BJ (cell line): ENCODE measurements at places on chromosomes 6 and 20.

GRCh38 chr6:75096966-75097365 is 108.9 kb downstream of the COL12A1 start:
- no peak for DNase-seq

DNA sequence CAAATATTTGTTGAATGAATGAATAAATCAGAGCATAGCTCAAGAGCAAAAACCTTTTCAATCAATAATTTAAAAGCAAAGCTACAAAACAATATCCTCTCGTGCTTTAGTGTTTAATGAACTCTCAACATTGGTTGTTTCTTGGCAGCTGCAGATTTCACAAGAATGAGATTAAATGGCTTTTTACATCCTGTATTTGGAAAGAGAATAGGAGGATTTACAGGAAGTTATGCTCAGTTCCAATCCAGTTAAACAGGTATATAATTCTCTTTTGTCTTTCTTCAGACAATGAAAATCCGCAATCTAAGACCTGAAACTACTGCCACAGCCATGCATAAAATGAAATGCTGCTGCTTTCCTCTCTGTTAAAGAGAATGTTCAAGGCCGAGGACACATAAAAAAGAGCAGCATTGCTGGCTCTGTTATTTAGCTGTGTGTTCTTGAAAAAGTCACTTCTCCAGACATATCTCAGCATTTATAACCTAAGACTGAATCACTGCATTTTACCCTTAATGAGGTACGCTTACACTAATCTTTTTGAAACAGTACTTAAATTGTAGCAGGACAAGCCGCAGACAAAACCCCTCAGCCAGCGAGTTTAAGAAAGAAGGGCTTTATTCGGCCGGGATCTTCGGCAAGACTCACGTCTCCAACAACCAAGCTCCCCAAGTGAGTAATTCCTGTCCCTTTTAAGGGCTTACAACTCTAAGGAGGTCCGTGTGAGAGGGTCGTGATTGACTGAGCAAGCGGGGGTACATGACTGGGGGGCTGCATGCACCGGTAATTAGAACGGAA is 3.6 kb downstream of the C6orf52 start:
- no peak for DNase-seq

DNA sequence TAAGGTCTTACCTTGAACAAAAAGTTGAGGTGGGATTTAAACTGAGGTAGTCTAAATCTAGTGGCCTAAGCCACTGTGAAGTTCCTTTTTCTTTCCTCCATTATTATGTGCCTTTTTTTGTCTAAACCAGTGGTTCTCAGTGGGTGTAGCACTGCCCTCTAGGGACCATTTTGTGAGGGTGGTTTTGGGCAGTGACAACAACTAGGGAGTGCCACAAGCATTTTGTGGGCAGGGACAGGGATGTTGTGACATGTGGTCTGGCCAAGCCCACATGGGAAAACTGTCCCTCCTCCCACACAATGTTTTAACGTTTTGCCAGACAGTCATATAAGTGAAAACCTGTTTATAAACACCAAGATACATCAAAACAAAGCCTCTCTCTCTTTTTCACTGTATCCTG is 899.4 kb upstream of the FLRT3 start:
- DNase-seq: no peak

DNA sequence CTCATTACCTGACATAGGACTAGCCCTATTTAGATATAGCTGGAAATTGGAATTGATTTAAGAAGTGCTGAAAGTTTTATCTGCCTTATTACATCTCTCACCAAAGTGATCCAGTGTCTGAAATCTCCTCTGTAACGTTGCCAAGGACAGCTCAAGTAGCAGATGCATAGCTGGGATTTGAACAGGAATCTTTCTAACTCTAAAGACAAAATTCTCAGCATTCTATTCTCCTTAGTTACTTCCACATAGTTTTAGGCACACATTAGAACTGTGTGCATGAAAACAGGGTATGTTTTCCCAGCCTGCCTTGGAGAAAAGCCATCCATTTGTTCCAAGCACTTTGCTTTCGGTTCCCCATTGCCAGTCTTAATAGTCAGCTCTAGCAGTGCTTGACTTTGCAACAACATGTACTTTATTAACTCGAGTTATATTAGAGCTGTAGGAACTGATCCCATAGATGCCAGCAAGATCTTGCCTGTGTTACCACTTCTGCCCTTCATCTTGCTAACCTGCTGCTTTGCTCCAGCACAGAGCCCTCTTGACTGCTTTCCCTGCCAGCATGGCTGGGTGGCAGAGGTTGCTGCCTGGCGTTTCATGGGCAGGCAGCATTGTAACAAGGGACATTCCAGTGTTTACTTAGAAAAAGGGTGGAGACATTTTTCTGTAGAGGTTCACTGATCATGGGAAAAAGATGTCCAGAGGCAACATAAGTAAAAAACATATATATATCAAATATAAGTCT is 56.1 kb upstream of the STMND1 start:
- peak; percentile 85 for DNase-seq

DNA sequence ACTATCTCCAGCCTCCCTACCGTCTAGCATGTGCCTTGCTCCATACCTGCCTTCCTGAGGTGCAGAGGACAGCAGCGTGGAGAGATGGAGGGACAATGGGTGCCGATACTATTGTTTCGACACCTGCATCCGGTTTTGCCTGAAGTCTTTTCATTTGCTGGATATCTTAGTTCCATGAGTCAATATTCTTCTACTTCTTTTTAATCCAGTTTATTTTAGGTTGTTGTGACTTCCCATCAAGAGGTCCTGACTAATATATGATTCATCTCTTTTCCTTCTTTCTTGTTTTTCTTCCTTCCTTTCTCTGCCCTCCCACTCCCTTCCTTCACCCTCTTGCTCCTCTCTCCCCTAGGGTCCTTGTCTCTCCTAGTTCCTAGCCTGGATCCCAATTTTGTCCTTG is 91.4 kb downstream of the CDH26 start:
- DNase-seq: no peak

DNA sequence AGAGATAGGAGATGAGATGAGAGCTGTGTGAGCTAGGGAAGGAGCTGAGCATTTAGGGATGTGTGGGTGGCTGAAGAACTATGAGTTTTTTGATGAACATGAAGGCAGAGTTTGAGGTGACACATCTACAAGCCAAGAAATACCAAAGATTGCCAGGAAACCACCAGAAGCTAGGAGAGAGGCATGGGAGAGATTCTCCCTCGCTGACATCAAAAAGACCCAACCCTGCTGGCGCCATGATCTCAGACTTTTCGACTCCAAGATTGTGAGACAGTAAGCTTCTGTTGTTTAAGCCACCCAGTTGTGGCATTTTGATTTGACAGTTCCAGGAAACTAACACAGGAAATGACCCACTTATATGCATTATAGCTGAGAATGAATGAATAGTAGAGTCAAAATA is 790.9 kb downstream of the TFAP2A start:
- DNase-seq: no peak

DNA sequence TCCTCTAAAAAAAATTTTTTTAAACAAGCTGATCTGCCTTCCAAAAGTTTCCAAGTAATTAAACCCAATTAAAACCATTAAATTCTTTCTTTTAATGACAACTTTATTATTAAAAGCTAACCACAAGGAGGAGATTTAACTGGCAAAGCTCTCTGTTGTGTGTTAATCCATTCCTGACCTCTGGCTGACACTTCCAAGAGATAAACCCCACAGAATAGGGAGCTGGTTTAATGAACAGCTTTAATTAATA is 230.8 kb downstream of the EYA2 start:
- DNase-seq: no peak

GRCh38 chr6:3222506-3223038 is 4.9 kb downstream of the TUBB2B start:
- DNase-seq: no peak

DNA sequence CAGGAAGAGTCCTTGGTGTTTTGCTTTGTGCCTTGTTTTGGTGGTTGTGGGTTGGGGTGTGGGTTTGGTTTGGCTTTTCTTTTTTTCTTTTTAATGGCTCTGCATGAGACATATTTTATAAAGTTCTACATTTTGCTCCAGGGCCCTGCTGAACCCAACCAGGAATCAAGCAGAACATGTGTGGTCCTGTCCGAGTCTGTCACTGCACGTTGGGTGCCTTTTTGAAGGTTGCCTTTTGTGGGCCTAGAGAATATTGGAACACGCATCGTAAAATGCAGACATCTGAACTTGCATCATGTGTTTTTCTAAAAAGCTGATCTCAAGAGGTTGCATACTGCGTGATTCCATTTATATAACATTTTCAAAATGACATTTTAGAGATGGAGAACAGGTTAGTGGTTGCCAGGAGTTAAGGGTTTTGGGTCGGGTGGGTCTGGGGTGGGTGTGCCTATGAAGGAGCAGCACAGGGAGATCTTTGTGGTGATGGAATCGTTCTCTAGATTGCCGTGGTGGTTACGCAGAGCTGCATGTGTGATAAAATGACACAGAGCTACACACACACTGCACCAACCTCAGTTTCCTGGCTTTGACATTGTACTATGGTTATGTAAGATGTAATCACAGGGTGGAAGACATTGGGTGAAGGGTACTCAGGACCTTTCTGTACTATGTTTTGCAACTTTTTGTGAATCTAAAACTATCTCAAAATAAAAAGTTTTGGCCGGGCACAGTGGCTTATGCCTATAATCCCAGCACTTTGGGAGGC is 80.2 kb downstream of the EYA2 start:
- DNase-seq: no peak

DNA sequence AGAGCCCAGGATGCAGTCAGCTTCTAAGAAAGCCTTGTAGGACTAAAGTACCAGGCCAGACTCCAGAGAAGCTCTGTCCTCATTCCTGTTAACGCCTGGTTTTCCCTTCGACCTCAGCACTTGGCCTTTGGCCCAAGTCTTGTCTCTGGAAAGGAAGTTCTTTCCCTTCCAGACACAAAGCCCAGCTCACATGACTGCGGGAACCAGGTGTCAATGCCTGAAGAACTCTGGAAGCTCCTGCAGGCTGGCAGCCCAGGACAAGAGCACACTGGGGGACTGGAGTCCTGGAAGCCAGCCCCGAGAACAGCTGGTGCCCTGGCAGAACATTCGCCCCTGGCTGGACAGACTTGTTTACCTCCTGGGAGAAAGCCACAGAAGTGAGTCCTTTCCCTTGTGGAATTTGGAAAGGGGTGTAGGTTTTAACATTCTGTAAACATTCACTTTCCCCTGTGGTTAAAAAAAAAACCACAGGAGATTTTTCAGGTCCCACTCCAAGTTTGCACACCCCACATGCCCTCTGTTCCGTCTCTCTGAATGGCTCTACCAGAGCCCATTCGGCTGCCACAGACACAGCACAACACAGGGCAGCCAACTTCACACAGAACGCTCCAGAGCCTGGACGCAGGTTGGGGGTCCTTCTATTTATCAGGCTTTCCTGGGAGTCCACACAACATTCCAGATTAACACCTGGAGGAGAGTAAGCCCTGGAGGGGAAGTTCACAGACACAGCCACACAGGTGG is 18.1 kb downstream of the ACSS1 start:
- DNase-seq: no peak

- no peak for DNase-seq
Measured at GRCh38 chr20:51185277-51185676, 162.4 kb upstream of the KCNG1 start.

DNA sequence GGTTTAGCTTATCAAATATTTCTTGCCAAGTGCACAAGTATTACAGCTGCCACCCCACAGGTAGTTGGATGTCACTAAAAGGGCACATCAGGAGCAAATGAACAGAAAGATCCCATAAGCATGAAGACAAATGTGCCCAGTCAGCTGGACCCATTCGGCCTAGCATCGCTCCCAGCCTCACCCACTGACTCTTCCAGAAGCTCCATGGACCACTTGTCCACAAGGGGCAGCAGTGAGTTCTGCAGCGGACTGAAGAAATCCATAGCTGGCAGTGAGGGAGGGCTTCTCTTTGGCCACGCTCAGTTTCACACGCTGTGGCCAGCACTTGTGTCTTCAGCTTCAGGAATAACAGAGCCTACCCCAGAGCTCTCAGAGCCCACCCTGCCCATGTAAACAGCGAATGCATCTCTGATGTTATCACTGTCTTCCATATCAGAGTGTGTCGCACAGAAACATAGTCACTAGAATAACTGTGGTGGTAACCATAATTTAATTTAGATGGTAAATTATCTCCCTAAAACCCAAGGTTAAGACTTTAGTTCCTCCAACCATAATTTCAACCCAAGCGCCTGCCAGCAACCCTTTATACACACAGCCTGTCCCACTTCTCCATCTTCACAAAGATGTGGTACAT is 15.8 kb downstream of the CGA start:
- DNase-seq: no peak

DNA sequence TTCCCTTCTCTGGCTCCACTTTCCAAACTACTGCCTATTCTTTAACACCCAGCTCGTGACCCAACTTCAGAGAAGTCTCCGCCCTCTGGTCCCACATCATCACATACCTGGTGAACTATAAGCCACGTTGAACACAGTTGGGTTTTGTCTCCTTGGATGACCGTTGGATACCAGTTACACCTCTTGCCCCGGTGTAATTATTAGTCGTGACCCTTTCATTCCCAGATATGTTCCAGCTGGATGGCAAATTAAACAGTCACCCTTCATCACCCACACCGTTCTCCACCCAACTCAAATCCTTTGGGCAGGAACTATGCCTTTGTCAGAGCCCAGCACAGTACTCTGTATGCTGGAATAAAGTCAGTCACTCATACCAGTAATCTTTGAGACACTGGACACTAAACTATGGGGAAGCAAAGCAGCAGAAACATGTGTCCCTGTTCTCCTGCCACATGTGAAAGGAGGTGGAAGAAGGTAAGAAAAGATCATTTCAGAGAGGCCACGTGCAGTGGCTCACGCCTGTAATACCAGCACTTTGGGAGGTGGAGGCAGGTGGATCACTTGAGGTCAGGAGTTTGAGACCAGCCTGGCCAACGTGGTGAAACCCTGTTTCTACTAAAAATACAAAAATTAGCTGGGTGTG is 22.5 kb downstream of the PLAGL2 start:
- no peak for DNase-seq

DNA sequence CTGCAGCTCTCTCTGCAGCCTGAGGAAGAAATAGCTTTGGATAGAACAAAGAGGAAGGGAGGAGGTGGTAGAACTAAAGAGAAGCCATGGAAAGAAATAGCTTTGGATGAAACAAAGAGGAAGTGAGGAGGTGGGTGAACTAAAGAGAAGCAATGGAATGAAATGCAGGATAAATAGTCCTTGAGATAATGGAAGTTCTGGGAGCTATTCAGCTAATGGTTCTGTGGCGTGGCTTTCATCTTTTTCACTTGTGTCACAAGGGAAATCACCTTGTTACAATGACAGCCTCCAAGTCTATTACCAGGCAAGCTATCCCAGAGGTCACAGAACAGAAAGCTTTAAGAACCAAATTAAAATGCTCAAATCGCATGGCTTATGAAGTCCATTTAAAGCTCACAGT is 141.3 kb upstream of the ARG1 start:
- DNase-seq: no peak

- no peak for DNase-seq
Measured at GRCh38 chr6:64123761-64124633, 488.4 kb downstream of the PHF3 start.

DNA sequence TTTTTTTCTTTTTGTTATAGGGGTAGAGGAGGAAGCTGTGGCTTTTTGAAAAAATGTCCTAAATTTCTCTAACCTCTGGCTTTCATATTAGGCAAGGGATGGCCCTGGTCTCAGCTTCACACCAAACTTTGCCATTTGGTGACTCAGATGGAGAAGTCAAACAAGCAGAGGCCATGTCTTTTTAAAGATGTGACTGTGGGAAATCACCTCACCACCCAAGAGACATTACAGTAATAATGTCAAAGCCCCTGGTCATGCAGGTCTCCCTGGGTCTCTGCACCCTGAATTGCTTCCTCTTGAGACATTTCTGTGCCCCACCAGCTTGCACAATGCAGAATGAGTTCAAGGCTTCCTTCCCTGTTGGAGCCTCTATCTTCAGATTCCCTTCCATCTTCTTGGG is 39.5 kb upstream of the ADGRF5 start:
- DNase-seq: no peak

- no peak for DNase-seq
Measured at GRCh38 chr6:116373940-116374339, 3.2 kb downstream of the DSE start.

GRCh38 chr6:31585491-31585890 is 586 bp upstream of the LST1 start:
- no peak for DNase-seq
